ENCODE measurements at places on chromosomes 6 and 20.

- no peak for DNase-seq
Measured at GRCh38 chr6:56280126-56280525, 32.7 kb upstream of the COL21A1 start.

DNA sequence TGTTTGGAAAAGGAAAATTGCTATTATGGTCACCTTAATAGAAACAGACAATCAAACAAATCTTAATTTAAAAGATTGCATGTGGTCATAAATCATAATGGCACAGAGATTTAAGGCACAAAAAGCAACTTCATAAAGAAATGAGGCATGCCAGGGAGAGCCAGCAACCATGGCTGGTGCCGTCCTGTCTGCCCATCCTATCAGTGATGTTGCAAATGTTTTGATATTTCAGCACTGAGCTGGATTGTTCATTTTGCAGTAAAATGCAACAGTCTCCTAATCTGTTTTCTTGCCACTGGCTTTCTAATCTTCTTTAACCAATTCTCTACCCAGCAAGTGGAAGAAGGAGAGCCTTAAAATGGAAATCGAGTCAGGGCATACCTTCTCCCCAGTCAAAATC is 249.8 kb downstream of the SAMD5 start:
- no peak for DNase-seq

- no peak for DNase-seq
Measured at GRCh38 chr20:49394264-49394663, 88.2 kb downstream of the KCNB1 start.

GRCh38 chr6:139942331-139942730 is 567.9 kb upstream of the CITED2 start:
- DNase-seq: no peak

DNA sequence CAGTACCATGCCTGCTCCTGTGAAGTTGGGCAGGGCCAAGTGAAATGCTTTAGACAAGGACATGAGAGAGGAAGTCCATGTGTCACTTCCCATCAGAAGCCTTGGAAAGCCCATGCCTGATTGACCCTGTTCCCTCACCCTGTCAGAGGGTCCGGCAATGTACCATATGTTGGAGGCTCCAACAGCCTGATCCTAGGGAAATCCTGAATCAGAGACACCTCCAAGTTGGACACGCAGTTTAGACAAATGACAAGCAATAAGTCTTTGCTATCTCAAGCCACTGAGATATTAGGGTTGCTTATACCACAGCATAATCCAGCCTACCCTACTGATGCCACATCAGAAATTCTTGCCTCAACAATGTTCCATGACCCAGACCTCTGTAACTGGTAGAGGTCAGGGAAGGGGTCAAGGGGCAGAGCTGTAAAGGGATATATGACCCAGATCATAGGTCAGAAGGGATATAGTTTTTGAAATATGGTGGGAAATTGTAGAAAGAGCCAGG is 174.8 kb downstream of the HACE1 start:
- no peak for DNase-seq
